Peyer's patch (tissue), 4 donors: ENCODE measurements at places on chromosomes 5 and 9. TPM values are rescaled to one million over a fixed set of nuclear protein-coding genes. Genes with fewer than 3 reads are reported as not detected.

The SAPCD2 gene
- 5.6 TPM for total RNA-seq

The TOPORS gene
- total RNA-seq, result 19.9 TPM

The GDF9 gene
- not detected for total RNA-seq

The GADD45G gene
- total RNA-seq, result 15.2 TPM

The CDK9 gene
- total RNA-seq, result 116 TPM

The TMEM267 gene
- total RNA-seq, result 5.8 TPM

The IRGM gene
- not detected for total RNA-seq
